ENCODE measurements at places on chromosomes 13 and 19.

DNA sequence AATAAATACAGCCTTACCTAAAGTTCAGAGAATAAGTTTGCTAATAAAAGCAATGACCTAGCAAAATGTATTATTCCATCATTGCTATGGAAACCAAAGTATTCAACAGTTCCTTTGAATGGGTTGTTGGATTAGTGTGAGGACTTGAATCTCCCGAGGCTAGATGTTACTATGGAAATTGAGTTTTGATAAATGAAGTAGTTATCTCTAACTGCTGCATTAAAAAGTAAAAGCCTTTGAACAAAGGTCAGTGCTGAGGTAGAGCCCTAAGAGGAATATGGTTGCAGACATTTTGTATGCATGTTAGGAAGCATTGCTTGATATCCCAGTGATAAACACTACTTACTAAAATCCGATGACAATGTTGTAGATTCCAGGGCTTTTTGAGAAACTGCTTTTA, 6.2 kb downstream of the KLF5 start:
- no peak for DNase-seq

GRCh38 chr13:68481130-68481529, 1251.0 kb upstream of the PCDH9 start:
- no peak for DNase-seq

- DNase-seq = no peak
Observed at GRCh38 chr13:34720618-34721017, 221.5 kb upstream of the NBEA start.

- no peak for DNase-seq
Observed at GRCh38 chr19:6241680-6242377, 37.9 kb downstream of the MLLT1 start.

- DNase-seq = no peak
Observed at GRCh38 chr13:98225036-98225940, 48.2 kb upstream of the RNF113B start.

- no peak for DNase-seq
Observed at GRCh38 chr19:39542206-39542605, 2.2 kb upstream of the EID2 start.

DNA sequence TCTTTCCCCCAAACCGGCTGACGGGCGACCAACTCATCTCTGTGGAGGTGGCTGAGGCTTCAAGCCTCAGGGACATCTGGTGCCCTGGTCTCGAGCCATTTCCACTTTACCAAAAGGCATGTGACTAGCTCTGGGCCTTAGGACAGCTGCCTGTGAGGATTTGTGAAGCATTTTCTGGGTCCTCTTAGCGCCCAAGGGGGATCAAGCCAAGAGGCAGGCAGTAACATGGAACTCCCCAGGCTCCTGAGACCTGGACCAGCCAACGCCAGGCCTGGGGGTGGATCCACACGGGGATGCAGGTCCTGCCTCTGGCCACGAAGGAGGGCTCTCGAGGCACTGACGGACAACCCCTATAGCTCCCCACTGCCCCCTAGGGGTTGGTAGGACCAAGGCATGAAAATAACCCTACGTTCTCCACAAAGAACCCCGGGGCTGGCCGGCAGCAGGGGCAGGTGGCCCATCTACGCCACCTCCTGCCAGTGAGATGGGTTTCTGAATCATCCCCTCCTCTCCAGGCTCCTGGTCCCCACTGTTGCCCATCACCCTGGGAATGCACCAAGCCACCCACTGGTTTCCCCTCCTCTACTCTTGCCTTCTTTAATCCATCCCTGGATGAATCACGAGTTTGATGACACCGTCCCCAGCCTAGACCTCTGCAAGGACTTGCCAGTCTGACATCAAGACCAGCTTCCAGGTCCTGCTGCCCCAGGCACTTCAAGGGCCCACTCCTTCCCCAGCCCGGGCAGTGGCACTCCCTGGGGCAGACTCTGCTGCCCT, 7.0 kb upstream of the MYDGF start:
- DNase-seq = peak; percentile 37

GRCh38 chr13:108176685-108177274, 38.6 kb downstream of the LIG4 start:
- peak; percentile 50 for DNase-seq

GRCh38 chr19:2135474-2136402, 15.6 kb downstream of the AP3D1 start:
- DNase-seq = no peak

DNA sequence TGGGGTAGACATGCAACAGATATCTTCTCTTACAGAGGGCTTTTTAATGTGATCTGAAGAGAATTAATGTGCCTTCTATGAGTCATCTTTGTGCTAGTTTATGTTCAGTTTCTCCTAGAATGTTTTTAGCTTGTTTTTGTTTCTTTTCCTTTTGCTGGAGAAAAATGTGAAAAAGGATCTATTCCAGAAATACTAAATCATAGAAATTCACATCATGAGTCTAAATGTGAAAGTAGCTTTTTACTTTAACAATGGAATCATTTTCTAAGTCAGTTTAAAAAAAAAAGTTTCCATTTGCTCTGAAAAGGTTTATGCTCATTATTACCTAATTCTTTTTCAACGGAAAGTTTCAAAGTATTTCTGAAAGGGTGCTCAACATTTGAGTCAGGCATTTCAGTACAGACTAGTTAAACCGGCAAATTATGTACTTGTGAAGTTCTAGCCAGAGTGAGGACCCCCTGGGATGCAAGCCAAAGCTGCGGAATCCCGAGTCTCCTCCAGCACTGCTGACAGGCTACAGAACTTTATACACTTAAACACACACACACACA, 72.9 kb downstream of the SPATA13 start:
- no peak for DNase-seq

DNA sequence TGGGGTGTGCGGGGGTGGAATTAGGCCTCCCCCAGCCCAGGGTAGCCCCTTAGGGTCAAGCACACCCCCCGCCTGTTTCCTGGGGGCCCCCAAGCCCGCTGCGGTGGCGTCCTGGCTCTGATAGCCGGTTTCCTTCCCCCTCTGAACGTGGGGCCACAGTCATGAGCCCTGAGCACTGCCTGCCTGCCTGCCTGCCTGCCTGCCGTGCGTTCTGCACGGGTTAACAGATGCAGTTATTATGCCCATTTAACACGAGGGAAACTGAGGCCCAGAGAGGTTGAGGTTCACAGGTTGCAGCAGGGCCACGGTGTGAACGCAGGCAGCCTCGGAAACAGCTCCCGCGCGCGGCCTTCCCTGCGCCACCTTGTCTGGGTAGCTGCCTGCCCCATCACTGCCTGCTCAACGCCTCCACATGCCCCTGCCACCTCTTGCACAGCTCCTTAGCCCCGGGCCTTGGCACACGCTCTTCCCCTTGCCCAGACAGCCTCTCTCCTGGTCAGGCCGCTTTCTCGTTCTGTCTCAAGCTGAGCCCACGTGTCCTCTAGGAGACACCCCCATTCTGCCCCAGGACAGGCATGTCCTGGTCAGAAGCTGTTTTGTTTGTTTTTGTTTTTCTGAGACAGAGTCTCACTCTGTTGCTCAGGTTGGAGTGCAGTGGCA, 1.2 kb upstream of the GAMT start:
- DNase-seq = no peak

DNA sequence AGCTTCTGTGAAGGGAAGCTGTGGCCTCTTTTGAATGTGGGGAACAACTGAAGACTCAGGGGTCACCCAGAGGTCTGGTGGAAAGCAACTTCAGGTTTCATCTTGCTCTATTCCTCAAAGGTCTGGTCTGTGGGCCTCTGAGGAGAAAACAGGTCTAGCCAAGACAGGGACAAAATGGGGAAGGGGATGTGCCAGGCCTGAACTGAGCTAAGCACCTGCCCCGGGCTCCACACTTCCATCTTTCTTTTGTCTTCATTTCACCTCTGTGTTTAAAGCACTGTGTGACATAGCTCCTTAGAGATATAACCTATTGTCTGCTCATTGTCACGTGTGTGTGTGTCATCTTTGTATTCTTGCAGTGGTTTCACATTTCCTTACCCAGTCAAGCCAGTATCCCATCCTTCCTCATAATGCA, 19.9 kb upstream of the GDF15 start:
- DNase-seq = no peak

DNA sequence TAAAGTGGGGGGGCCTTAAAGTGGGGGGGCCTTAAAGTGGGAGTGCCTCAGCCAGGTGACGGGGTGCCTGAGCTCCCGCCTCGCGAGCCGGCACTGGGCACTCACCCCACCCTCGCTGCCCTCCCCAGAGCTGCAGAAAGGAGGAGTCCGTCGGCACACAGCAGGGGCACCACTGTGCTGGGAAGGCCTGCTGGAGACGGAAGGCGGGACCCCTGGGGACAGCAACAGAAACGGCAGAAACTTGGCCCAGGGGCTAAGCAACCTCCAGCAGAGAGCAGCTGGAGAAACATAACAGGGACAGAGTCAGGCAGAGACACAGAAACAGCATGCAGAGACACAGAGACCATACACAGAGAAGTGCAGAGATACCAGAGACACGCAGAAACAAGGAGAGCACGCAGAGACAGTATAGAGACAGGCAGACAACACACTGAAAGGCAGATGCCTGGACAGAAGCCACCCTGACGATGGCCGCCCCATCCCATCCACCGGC, 7.9 kb downstream of the CFD start:
- DNase-seq = no peak

DNA sequence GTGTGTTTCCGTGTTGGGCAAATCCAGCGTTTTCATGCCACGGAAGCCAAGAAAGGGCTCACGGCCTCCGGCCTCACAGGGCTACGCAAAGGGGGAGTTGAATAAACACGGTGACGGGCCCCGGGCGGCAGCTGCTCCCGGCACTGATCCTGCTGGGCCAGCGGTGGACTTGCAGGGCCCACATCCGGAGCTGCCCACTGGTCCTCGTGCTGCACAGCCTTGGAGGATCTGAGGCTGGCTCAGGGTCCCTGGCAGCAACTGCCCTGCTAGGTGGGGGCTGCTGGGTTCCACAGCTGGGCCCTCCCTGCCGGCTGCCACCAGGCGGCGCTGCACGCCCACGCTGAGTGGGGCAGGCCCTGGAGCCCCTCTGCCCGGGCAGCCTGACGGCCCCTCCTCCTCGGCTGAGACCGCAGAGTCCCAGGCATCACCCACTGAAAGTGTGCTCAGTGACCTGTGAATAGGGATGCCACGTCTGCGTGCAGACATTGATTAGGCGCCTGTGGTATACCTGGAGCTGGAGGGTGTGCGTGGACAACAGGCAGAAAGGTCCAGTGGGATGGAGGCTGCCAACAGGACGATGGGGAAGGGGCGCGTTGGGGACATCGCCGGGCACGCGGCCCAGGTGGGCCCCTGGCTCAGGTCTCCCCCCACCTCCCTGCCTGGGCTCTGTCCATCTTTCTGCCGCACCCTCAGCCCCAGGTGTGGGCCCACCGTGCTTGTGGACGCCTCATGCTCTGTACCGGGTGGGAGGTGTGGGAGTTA, 5.3 kb upstream of the HCN2 start:
- DNase-seq = peak; percentile 43

GRCh38 chr19:27738569-27739193, 1474.3 kb downstream of the UQCRFS1 start:
- DNase-seq = no peak

DNA sequence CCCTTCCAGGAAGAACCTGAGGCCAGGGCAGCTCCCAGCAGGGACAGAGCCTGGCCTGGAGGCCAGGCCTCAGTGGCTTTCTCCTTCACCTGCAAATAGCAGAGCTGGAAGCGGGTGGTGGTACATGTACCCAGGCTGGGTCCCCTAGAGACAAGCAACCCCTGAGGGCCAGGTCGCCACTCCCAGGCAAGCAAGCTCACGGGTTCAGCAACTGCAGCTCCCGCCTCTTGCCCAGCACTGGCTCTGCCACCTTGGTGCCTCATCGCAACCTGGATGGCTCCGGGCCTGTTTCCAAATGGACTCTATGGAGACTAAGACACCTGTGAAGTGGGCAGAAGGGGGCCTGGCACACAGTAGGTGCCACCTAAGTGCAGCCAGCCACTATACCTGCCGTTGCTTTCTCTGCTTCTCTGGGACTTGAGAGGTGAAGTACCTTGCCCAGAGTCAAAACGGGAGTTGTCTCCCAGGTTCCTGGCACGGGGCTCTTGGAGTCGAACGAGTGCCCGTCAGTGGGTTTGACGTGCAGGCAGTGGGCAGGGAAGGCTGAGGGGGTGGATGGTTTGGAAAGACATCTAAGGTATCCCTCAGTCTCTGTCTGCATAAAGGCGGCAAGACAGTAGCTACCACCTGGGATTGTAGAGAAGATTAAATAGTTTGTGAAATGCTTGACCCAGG, 2.4 kb upstream of the PLPP2 start:
- DNase-seq = no peak

GRCh38 chr19:2759362-2759761, 19.5 kb upstream of the SLC39A3 start:
- DNase-seq = no peak

DNA sequence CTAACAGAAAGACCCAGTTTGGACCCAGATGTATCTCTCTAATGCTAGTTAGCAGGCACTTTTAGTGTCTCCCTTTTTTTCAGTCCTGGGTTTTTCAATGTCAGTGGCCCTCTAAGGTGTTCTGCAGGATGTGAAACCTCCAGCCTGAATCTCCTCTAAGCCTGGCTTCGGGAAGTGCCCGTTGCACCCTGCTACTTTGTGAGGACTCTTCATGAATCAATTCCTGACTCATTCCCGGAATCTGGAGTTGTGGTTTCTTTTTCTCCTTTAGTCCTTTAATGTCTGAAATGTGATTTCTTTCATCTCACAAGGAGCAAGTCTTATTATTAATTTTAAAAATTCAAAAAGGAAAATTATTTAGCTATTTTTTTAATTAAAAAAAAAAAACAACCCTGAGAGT, 116.0 kb downstream of the ZNF536 start:
- no peak for DNase-seq

GRCh38 chr13:94829185-94829836, 117.0 kb upstream of the SOX21 start:
- DNase-seq = no peak

- no peak for DNase-seq
Observed at GRCh38 chr13:106455777-106456176, 79.7 kb downstream of the EFNB2 start.

DNA sequence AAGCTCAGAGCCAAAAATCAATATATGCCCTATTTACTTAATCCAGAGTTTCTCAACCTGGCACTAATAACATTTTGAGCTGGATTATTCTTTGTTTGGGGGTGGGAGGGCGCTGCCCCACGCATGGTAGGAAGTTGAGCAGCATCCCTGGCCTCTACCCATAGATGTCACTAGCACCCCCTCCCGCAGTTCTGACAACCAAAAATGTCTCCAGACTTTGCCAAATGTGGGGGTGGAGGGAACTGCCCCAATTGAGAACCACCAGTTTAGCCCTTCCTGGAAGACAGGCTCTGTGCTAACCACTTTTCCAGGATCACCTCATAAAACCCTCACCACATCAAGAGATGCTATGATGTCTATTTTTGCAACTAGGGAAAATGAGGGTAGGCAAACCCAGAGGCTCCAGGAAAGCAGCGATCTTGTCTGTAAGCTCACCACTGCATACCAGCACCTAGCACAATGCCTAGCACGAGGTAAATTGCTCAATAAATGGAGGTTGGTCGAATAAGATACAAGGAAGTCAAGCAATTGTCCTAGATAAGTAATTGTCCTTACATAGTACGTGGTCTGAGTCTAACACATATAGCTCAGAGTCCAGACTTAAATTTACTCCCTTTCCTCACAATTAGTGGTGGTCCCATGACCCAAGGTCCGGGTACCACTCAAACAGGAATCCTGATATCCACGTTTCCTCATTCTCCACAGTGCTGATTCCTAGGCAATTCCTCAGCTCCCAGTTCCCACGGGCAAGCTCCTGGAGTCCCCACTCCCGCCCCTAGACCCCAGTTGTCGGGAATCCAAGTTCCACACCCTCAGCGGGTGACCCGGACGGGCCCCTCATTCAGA, 892 bp downstream of the TRIR start:
- peak; percentile 34 for DNase-seq

GRCh38 chr19:7478173-7478842, 10.5 kb downstream of the PEX11G start:
- DNase-seq = no peak
